ENCODE measurements at places on chromosomes 5 and 9. TPM values are rescaled to one million over a fixed set of nuclear protein-coding genes. Genes with fewer than 3 reads are reported as not detected.

DNA sequence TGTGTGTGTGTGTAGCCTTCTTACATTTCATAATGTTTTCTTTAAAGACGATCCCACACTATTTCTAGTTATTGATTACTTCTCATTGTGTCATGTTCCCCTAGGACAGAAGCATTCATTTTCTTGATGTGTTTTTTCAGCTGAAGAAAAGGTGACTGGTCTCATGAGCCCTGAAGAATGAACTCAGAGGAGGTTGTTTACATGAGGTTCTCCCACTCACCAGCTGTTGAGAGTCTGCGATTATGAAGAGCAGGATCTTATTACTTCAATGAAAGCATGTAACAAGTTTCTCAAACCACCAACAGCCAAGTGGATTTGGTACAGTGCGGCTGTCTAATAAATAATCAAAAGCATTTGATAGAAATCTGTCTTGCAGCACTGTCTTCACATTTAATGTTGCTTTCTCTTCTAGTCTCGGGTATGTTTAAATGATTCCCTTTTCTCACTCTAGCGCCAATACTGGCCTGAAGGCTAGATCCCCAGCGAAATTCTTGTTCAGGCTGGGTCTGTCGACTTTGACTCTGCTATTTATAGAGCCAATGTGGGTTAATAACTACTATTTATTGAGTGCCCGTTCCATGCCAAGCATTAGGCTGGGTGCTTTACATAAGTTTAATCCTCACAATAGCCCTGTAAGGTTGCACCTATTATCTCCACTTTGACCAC is 9.6 kb upstream of the FSD1L start:
- H3K4me1 ChIP-seq, result no peaks in the 10 kb centered on the region
- DNase-seq, result no peak
- H3K36me3 ChIP-seq, result no peaks in the 10 kb centered on the region
- no peaks in the 10 kb centered on the region for H3K27me3 ChIP-seq
- H3K4me3 ChIP-seq, result no peak overlapping the region

- no peak overlapping the region for H3K4me3 ChIP-seq
- H3K4me1 ChIP-seq, result no peaks in the 10 kb centered on the region
- DNase-seq, result no peak
- H3K36me3 ChIP-seq, result no peaks in the 10 kb centered on the region
These were observed 1084.0 kb upstream of the CDH18 start for GRCh38 chr5:21071986-21072385.

- H3K27me3 ChIP-seq, result no peaks in the 10 kb centered on the region
- no peaks in the 10 kb centered on the region for H3K36me3 ChIP-seq
- H3K27ac ChIP-seq, result no peak overlapping the region
These were observed 820.5 kb downstream of the PTPRD start for GRCh38 chr9:9792144-9792857.

GRCh38 chr5:150993422-150993821 is 27.0 kb upstream of the GPX3 start:
- DNase-seq, result no peak
- H3K4me3 ChIP-seq, result no peak overlapping the region
- H3K36me3 ChIP-seq, result no peaks in the 10 kb centered on the region
- no peaks in the 10 kb centered on the region for H3K27me3 ChIP-seq
- H3K4me1 ChIP-seq, result no peaks in the 10 kb centered on the region
- H3K27ac ChIP-seq, result no peak overlapping the region

- peaks cover 21% of the 10 kb centered on the region for H3K4me1 ChIP-seq
- DNase-seq, result no peak
- H3K27me3 ChIP-seq, result no peaks in the 10 kb centered on the region
- H3K4me3 ChIP-seq, result no peak overlapping the region
These were observed 25.7 kb upstream of the EEIG1 start for GRCh38 chr9:128006332-128006996.

- DNase-seq, result no peak
- H3K4me3 ChIP-seq, result no peak overlapping the region
- H3K4me1 ChIP-seq, result peaks cover 7% of the 10 kb centered on the region
- no peaks in the 10 kb centered on the region for H3K27me3 ChIP-seq
- no peaks in the 10 kb centered on the region for H3K36me3 ChIP-seq
These were observed 286.6 kb downstream of the CRB2 start for GRCh38 chr9:123642291-123643278.

- no peak overlapping the region for H3K27ac ChIP-seq
- no peak for DNase-seq
- H3K27me3 ChIP-seq, result no peaks in the 10 kb centered on the region
- H3K4me3 ChIP-seq, result no peak overlapping the region
- no peaks in the 10 kb centered on the region for H3K36me3 ChIP-seq
These were observed 4.0 kb downstream of the CTNNA1 start for GRCh38 chr5:138757061-138757776.

- H3K27me3 ChIP-seq, result no peaks in the 10 kb centered on the region
- no peak overlapping the region for H3K4me3 ChIP-seq
- no peak for DNase-seq
- H3K4me1 ChIP-seq, result no peaks in the 10 kb centered on the region
- no peaks in the 10 kb centered on the region for H3K36me3 ChIP-seq
These were observed 845.4 kb downstream of the EFNA5 start for GRCh38 chr5:106825374-106825773.

DNA sequence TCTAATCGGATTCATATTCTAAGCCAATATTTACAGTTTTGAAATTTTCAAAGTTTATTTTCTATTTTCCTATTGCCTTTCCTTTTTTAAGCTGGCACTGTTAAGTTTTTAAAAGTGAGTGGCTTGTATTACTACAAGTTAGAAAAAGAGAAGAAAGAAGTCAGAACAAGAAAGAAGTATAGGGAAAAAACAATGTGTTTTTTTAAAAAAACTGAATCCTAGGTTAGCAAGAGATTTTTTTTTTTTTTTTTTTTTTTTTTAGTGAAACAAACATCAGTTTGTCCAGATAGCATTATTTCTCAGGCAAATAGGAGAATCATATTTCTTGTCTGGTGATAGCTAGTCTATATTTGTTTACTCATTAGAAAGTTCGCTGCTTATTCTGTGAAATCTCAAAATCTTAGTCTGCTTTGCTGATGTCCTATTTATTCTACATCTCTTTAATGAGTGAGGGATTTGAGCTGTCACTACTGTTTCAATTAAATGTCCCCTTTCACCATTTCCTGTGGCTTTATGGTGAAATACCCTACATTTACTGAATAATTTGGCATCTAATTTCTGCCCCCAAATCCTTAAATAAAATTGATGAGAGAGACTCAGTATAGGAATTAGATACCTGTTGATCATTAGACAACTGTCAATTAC is 19.1 kb upstream of the LMNB1 start:
- peaks cover 35% of the 10 kb centered on the region for H3K4me1 ChIP-seq
- H3K27me3 ChIP-seq, result no peaks in the 10 kb centered on the region
- H3K4me3 ChIP-seq, result peak overlapping the region; percentile 37
- H3K36me3 ChIP-seq, result no peaks in the 10 kb centered on the region
- H3K27ac ChIP-seq, result peak overlapping the region; percentile 21
- no peak for DNase-seq

- no peaks in the 10 kb centered on the region for H3K4me1 ChIP-seq
- no peak overlapping the region for H3K27ac ChIP-seq
- H3K4me3 ChIP-seq, result no peak overlapping the region
- peaks cover 2% of the 10 kb centered on the region for H3K27me3 ChIP-seq
These were observed 127.2 kb downstream of the OLFM1 start for GRCh38 chr9:135214706-135215105.

DNA sequence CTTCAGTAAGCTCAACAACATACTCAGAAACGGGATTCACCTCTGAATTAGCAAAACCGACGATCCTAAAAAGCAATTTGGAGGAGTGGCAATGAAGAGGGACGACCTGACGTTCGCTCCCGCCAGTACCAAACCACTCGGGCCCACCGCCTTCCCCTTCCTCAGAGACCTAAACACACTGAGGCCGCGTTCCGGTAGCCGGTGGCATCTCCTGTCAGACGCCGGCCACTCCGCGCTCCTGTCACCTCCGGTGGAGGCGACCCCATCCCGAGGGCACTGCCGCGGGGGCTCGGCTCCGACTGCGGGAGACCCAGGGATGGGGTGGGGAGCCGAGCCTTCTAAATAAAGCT is 617 bp downstream of the PPP6C start:
- peak overlapping the region; percentile 93 for H3K4me3 ChIP-seq
- peak overlapping the region; percentile 89 for H3K27ac ChIP-seq
- peaks cover 1% of the 10 kb centered on the region for H3K36me3 ChIP-seq

GRCh38 chr5:1366514-1366913 is 21.6 kb upstream of the CLPTM1L start:
- H3K4me3 ChIP-seq, result no peak overlapping the region
- no peaks in the 10 kb centered on the region for H3K36me3 ChIP-seq
- peak; percentile 40 for DNase-seq
- peaks cover 9% of the 10 kb centered on the region for H3K4me1 ChIP-seq
- H3K27ac ChIP-seq, result no peak overlapping the region

CEMIP2 gene
- polyA plus RNA-seq, result 0.51 TPM

FBXW11 gene
- 28.2 TPM for polyA plus RNA-seq

PCDHB6 gene
- polyA plus RNA-seq, result 0.08 TPM

Data from GM12878 (cell line).